NCI-H2081 treated with DMSO at 0.1 percent for 48 hours (cell line): ENCODE measurements at places on chromosomes 12 and 14.

GRCh38 chr12:48015954-48016353, 11.7 kb upstream of the COL2A1 start:
- no peak for DNase-seq

GRCh38 chr12:68425998-68426397, 93.8 kb upstream of the MDM1 start:
- no peak for DNase-seq

- DNase-seq: no peak
These were observed 242.6 kb downstream of the BTG1 start for GRCh38 chr12:91902860-91903683.

GRCh38 chr14:34436118-34436905, 25.7 kb downstream of the SPTSSA start:
- no peak for DNase-seq

GRCh38 chr14:105324871-105325270, 10.3 kb downstream of the PACS2 start:
- DNase-seq: no peak

GRCh38 chr12:31519511-31519910, 71.4 kb downstream of the DENND5B start:
- DNase-seq: no peak

GRCh38 chr14:64879635-64880220, at the start of gene SPTB:
TSS of gene SPTB (minus strand) at chr14:64879907. CDS start at chr14:64823094, 56,813 bp downstream.
- DNase-seq: no peak

DNA sequence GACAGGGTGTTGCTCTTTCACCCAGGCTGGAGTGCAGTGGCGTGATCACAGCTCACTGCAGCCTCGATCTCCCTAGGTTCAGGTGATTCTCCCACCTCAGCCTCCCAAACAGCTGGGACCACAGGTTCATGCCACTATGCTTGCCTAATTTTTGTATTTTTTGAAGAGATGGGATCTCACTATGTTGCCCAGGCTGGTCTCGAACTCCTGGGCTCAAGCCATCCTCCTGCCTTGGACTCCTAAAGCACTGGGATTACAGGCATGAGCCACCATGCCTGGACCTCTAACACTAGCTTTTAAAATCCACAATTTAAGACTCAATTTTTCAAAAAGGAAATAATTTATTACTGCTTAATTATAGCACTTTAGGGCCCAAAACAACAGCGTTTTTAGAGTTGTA, 107.9 kb downstream of the TRAFD1 start:
- no peak for DNase-seq
